Right renal pelvis (tissue), 4 donors: ENCODE measurements at places on chromosomes 1 and 21. TPM values are rescaled to one million over a fixed set of nuclear protein-coding genes. Genes with fewer than 3 reads are reported as not detected.

TCHHL1 gene
- polyA plus RNA-seq = not detected

TLCD4 gene
- 7.9 TPM for polyA plus RNA-seq

ZNF683 gene
- not detected for polyA plus RNA-seq

SIPA1L2 gene
- polyA plus RNA-seq = 36.4 TPM

TSEN15 gene
- polyA plus RNA-seq = 52.6 TPM

NHLH1 gene
- polyA plus RNA-seq = 0.18 TPM

C1orf94 gene
- polyA plus RNA-seq = not detected

CSF3R gene
- polyA plus RNA-seq = 3.0 TPM

LIN28A gene
- polyA plus RNA-seq = 0.09 TPM

IL19 gene
- polyA plus RNA-seq = 0.65 TPM

CA14 gene
- polyA plus RNA-seq = 6.8 TPM

CFAP74 gene
- polyA plus RNA-seq = 0.29 TPM

MAP3K21 gene
- 20.7 TPM for polyA plus RNA-seq

ZNF593OS gene
- polyA plus RNA-seq = 1.2 TPM

TAS1R1 gene
- not detected for polyA plus RNA-seq

NBPF6 gene
- polyA plus RNA-seq = not detected

RNF186 gene
- polyA plus RNA-seq = 0.37 TPM

AK5 gene
- polyA plus RNA-seq = 2.5 TPM

MGST3 gene
- 203 TPM for polyA plus RNA-seq

RHD gene
- polyA plus RNA-seq = 0.51 TPM

CD247 gene
- 0.71 TPM for polyA plus RNA-seq

LEFTY2 gene
- polyA plus RNA-seq = 1.0 TPM

FCER1G gene
- 12.0 TPM for polyA plus RNA-seq

BARHL2 gene
- polyA plus RNA-seq = 0.04 TPM

SCCPDH gene
- 57.8 TPM for polyA plus RNA-seq

NENF gene
- 43.3 TPM for polyA plus RNA-seq

CLDN17 gene
- not detected for polyA plus RNA-seq

CFHR4 gene
- polyA plus RNA-seq = not detected

FCMR gene
- polyA plus RNA-seq = 2.4 TPM

CYP4Z1 gene
- polyA plus RNA-seq = 0.31 TPM

VWA5B1 gene
- 0.91 TPM for polyA plus RNA-seq

WNT3A gene
- polyA plus RNA-seq = 0.19 TPM

NUP210L gene
- 0.03 TPM for polyA plus RNA-seq

CFHR1 gene
- polyA plus RNA-seq = 0.21 TPM

CELA3B gene
- not detected for polyA plus RNA-seq

ITGB3BP gene
- polyA plus RNA-seq = 67.5 TPM

TPR gene
- polyA plus RNA-seq = 103 TPM

MROH9 gene
- not detected for polyA plus RNA-seq

RALGPS2 gene
- polyA plus RNA-seq = 36.0 TPM

AVPR1B gene
- 1.1 TPM for polyA plus RNA-seq
